ENCODE measurements at places on chromosomes 5 and 9.
A peak's percentile ranks its signal among the peaks of the same experiment; 100 is the strongest.

GRCh38 chr5:146533260-146533857 lies 17.4 kb upstream of the GPR151 start:
- peak; percentile 87 for DNase-seq

GRCh38 chr5:95956021-95956899 lies 5.4 kb downstream of the ELL2 start:
- DNase-seq = no peak

DNA sequence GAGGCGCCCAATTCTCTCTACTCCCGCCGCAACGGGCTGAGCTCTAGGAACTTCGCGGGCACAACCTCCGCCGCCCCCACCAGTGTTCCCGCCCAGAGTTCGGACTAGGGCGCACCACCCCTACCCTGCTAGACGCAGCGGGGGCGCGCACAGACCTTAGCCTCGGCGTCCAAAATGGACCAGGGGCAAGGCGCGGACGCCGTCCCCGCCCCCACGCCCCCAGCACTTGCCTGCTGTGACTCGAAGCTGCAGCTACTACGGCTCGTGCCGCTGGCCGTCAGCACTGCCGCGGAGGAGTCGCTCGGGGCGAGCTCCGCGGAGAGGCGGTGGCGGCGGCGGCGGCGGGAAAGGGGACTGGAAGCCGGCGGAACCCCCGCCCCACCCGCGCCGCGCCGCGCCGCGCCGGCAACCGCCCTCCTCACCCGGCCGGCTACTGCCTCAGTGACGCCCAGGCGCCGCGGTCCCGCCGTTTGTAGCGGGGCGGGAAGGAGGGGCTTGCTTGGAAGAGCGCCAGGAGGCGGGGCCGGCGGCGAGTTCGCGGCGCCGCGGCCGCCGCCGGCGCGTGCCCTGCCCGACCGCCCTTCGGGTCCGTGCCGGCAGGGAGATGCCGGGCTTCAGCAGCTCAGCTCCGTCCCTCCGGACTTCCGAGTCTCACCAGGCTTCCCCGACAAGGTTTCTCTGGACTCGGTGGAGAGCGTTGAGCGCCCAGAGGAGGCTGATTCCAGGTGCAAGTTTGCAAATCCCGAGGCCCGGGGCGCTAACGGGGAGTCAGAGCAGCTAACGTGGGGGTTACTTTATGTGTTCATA lies 4.5 kb downstream of the ELAVL2 start:
- DNase-seq = peak; percentile 89

GRCh38 chr5:173727839-173728778 lies 111.7 kb upstream of the BOD1 start:
- DNase-seq = no peak

- no peak for DNase-seq
These were observed 222.2 kb downstream of the AOPEP start for GRCh38 chr9:94948567-94949235.

- DNase-seq = no peak
These were observed 117.6 kb downstream of the CARTPT start for GRCh38 chr5:71836559-71837112.

GRCh38 chr9:132531195-132531594 lies 51.2 kb upstream of the BARHL1 start:
- DNase-seq = peak; percentile 44

DNA sequence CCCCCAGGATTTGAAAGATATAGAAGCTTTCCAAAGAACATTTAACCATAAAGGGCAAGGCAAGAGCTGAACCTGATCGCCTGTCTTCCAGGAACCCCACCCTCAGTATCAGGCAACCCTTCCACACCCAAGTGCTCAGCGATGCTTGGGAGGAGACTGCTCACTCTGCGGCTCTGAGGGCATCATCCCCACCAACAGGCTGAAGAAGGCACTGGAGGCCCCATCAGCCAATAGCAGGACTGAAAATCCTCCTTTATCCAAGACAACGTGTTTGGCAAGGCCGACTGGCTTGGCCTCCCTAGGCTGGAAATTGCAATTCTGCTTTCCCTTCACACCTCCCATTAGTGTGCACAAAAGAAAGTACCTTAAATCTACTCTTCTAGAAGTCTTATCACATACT lies 1.4 kb upstream of the PPP2CA start:
- peak; percentile 71 for DNase-seq

- DNase-seq = no peak
These were observed 34.3 kb downstream of the ZNF462 start for GRCh38 chr9:106897236-106897635.

- DNase-seq = no peak
These were observed 5.3 kb downstream of the SLC1A3 start for GRCh38 chr5:36611520-36612274.

DNA sequence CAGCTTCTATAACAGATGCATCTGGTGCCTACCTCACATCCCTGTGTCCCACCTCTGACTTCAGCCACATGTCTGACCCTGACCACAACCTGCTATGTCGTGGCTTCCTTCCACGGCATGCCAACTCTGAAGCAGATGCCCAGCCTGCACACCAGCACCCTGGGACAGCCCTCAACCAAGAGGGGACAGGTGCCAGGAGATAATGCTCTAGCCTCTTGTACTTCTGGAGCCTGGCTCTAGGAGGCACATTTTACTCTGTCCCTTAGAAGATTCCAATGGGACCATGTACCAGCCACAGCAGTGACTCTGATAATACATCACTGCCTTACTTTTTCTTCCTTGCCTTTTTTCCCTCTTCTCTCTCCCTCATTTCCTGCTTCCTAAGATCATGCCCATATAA lies 51.4 kb downstream of the EBF1 start:
- no peak for DNase-seq

- DNase-seq = no peak
These were observed 214.7 kb downstream of the BRINP1 start for GRCh38 chr9:119154527-119154926.

DNA sequence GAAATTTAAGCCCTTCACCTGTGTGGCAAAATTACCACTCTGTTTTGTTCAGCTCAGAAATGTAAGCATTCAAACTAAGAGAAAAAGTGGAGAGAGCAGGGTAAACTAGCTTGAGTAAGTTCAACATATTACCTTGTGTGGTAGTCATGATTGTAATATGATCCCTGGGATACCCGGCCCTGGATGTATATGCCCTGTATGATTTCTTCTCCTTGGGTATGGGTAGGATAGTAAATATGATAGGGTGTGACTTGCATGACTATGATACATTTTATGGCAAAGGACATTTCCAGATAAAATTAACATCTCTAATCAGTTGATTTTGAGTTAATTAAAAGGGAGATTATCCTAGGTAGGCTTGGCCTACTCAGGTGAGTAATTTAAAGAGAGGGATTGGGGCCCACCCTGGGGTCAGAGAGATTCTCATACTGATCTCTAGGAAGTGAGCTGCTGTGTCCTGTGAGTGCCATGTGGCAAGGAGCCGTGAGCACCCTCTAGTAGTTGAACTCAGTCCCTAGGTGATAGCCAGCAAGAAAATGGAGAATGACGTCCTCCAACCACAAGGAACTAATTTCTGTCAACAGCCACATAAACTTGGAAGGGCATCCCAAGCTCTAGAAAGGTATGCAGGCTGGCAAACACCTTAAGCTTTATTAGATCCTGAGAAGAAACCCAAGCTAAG lies 62.2 kb upstream of the ANXA1 start:
- no peak for DNase-seq

DNA sequence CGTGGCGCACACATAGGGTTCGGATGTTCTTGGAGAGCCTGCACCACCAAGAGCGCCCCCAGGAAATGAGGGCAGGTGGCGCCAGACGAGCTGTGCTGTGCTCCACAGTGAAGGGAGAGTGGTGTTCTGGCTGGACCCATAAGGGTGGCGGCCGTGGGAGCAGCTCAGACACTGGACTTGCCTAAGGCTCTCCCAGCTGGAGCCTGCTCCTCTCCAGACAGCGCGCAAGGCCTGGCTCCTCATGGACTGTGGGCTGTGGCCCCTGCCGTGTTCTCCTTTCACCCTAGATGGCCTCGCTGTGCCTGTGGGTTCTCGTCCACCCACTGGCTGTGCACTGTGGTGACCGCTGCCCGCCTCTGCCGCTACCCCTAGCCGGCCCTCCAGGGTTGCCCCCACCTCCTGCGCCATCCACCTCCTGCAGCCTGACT lies 92.9 kb downstream of the EHMT1 start:
- DNase-seq = no peak

DNA sequence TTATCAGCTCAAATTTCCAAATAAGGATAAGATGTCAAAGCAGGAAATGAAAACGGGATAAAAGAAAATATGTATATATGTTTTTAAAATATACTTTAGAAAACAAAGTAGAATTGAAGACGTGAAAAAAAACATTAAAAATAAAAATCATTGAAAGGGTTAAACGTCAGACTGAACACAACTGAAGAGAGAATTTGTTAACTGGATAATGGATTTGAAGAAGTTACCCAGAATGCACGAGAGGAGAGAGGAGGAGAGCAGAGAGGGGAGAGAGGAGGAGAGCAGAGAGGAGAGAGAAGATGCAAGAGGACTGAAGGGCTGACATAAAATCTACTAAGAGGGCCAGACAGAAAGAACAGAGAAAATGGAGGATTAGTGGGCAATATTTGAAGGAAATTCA lies 88.0 kb downstream of the CDKN2A start:
- DNase-seq = no peak

DNA sequence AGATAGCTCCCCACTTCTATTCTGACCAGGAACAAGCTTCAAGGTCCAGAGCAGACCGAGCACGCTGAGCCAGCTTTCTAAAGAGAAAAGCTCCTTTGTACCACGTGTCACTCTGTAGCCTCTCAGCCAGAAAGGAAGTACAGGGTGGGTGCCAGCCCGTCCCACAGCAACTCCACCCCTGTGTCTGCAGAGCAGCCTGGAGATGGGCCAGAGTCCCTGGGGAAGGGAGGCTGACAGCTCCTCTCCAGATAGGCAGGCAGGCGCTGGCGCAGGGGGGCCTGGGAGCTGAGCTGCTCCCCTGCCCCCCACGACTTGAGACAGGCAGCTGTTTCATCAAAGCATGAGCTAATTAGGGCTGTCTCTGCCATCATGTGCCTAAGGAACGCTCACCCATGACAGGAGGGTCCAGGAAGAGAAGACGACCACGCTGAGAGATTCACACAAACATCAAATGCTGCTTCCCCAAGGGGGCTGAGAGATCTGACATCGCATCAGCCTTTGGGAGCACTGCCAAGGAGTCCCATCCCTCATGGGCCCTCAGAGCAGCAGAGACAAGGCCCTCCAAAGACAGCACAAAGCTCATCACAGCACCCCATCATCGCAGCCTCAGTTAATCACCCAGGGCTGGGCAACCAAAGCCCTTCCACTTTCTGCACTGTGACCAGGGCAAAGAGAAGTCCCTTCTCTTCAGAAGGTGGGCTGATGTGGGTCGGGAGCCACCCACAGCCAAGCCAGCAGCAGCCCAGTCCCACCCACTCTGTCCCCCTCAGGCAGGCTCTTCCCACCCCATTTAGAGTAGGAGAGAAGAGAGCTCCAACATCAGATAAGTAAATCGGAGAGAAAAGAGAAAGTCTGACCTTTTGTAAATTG lies 78.5 kb upstream of the LRRTM2 start:
- no peak for DNase-seq

DNA sequence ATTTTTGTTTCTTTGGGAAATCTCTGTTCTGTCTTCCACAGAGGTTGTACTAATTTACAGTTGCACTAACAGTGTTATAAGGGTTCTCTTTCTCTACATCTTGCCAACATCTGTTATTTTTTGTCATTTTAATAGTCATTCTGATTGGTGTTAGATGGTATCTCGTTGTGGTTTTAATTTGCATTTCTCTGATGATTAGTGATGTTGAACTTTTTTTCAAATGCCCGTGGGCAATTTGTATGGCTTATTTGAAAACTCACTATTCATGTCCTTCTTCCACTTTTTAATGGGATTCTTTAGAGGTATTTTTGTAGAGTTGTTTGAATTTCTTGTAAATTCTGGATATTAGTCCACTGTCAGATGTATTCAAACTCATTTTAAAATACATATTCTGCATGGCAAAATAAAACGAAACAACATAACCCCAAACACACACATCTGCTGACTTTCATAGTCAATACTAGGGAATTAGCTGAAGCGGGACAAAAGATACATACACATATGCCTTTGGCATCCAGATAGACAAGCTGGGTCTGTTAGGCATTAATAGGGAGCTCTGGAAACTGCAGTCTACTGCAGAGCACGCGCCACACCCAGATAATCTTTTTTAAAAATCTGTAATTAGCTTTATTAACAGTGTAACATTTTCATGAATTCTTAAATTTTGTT lies 5.8 kb upstream of the SPATA31C2 start:
- no peak for DNase-seq

DNA sequence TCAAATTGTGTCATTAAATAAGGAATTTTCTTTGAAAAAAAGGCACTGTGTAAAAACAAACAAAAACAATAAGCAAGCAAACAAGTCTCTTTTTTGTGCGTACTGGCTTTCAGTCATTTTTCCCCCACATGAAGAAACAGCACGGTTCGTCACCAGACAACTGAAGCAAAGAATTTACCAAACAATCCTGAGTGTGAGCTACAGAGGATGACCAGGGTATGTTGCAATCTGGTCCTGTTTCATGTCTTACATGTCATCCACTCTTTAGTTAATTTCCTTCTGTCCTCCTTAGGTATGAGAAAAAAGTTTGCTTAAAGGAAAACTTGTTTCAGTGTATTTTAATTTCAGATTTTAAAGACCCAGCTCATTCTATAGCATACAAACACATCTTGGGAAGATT lies 1080.7 kb upstream of the NUDT12 start:
- no peak for DNase-seq

- DNase-seq = no peak
These were observed 123.9 kb upstream of the SLIT3 start for GRCh38 chr5:169424670-169425378.

DNA sequence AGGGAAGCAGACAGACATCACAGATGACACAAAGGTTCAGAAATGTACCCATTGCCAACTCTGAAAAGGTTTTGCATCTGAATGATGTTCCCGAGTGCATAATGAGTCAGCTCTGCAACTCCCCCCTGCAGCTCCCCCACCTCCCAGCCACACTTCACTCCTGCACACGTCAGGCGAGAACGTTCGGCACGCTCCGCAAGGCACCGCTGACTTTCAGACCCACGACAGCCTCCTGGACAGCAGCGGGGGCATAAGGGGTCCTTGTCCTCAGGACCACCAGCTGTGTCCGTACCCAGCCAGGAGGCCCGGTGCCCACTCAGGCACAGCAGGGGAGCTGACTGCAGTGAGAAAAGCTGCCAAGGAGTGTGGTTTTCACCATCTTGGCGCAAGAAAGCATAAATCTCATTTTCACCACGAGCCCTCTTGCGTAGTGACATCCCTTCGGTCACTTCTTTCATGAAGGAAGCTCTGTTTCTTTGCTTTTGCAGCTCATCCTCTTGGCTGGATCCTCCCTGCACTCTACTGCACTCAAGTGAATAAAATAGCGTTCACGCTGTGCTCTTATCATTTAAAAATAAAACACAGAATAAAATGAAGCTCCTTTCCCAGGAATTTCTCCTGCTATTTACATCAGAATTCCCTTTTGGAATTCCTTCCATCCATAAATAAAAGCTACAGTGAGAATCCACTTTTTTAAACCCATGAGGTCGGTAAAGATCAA lies 9.9 kb downstream of the GFPT2 start:
- DNase-seq = peak; percentile 33

DNA sequence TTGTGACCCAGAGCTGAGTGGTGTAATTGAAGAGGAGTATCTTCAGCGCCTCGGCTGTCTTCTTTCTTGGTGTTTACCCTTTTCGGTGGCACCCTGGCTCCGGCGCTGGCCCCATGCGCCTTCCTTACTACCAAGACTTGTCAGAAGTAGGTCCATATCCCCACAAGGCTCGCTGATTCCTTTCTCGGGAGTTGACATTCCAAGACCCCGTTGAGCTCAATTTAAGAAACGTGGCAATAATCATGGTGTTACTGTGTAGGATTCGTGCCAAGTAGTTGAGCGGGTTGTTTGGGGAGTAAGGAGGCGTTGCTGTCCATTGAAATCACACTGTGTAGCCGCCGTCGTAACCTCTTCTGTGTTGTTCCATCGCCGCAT lies 795 bp downstream of the NDUFAF2 start:
- DNase-seq = peak; percentile 46

- no peak for DNase-seq
These were observed 28.7 kb upstream of the ZSWIM6 start for GRCh38 chr5:61303346-61303745.

Measured in neural progenitor cell (in vitro differentiated cells).